CD4-positive, alpha-beta T cell (primary cell): ENCODE measurements at places on chromosomes 3 and 15.

- DNase-seq: no peak
Observed at GRCh38 chr15:83943849-83944404, 290.0 kb downstream of the ADAMTSL3 start.

DNA sequence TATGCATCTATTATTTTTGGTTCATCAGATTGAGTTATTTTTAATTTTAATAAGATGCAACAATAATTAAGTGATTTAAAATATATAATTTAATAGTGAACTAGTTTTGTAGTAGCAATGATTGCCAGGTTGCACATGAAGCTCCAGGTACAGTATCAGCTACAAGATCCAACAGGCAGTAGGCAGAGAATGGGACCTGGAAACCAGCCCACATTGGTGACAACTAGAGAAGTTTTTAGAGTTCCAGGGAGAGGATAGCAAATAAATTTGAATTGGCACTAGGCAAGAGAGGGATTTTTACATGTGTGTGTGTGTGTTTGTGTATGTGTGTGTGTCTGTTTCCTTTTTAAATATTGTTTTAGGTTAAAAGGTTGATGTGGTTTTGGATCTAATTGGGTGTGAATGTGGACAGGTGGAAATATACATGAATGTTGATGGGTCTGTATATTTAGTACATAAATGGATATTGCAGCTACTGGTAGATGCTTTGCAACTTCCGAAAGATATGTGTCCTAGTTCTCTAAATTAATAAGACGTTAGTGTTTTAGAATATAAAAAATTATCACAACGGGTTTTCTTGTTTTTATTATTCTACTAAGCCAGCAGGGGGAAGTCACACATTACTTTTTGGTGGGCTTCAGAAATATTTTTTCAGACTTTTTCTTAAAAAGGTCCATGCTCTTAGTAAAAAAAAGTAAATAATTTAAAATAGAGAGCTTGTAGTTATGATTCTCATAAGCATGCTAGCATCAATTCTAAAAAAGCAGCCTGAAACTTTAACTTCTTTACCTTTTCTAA lies 110.1 kb upstream of the GBE1 start:
- DNase-seq: no peak

GRCh38 chr3:100538339-100538706 lies 45.9 kb downstream of the TMEM45A start:
- DNase-seq: no peak

DNA sequence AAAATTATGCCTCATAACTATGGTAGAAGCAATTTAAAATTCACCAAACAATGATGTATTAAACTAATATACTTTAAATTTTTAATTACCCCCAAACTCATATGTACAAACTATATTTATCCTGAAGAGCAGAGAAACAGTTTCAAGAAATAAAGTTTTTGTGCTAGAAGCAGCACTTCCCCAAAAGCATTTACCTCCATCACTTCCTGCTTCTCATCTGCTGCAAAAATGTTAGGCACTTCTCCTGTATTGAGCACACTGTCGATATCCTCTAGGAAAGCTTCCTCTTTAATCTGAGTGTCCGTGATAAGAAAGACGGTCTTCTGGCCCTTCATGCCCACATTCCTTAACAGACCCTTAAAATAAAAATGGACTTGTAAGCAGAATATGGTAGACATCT lies 101.5 kb upstream of the ASB14 start:
- no peak for DNase-seq

- DNase-seq: no peak
Observed at GRCh38 chr3:65778968-65779367, 259.8 kb downstream of the MAGI1 start.

- DNase-seq: no peak
Observed at GRCh38 chr3:142976621-142977398, 13.3 kb upstream of the PAQR9 start.
